ENCODE measurements at places on chromosomes 1 and 21. TPM values are rescaled to one million over a fixed set of nuclear protein-coding genes. Genes with fewer than 3 reads are reported as not detected.
A peak's percentile ranks its signal among the peaks of the same experiment; 100 is the strongest.

Gene OR2L5
- not detected for total RNA-seq

Gene ADAMTS5
- 0.40 TPM for total RNA-seq

Gene BCL2L15
- total RNA-seq, result 0.84 TPM

Gene ZNF695
- total RNA-seq, result 21.8 TPM

Gene PLA2G2C
- total RNA-seq, result not detected

Gene ZNF683
- not detected for total RNA-seq

Gene TSSK3
- 2.2 TPM for total RNA-seq

Gene NR1I3
- total RNA-seq, result not detected

Gene EFNA1
- 0.50 TPM for total RNA-seq

DNA sequence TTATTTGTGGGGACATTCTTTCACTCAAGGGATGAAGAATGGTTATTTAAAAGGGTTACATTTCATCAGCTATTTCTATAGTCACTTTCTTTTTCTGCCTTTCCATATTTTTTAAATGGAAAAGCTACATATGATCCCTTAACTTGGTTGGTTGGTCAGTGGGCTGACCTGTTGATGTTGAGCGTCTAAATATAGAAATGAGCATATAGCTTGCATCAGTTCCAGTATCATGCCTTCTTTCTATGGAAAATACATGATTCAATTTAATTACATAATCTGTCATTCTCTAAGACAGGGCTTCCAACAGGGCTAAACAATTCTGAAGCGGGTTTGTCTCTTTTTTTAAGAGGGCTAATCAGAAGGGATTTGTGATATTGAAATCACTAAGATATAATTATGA lies 40.6 kb downstream of the TYW3 start:
- DNase-seq, result no peak

DNA sequence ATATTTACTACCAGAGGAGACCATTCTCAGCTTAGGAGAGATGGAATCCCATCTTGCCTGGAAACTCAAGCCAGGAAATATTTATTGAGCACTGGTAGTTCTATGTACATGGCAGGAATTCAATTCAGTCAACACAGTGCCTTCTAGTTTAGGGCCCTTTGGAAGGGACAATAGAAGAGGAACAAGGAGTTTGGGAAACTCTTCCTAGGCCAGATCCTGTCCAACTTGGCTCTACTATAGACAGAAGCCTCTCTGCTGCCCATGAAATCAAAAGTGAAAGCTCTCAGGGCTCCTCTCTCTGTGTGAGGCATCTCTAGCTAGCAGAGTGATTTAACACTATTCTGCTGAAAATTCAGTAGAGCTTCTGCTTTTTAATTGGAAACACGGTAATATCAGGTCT lies 244.6 kb upstream of the MAP1LC3C start:
- no peak for DNase-seq

DNA sequence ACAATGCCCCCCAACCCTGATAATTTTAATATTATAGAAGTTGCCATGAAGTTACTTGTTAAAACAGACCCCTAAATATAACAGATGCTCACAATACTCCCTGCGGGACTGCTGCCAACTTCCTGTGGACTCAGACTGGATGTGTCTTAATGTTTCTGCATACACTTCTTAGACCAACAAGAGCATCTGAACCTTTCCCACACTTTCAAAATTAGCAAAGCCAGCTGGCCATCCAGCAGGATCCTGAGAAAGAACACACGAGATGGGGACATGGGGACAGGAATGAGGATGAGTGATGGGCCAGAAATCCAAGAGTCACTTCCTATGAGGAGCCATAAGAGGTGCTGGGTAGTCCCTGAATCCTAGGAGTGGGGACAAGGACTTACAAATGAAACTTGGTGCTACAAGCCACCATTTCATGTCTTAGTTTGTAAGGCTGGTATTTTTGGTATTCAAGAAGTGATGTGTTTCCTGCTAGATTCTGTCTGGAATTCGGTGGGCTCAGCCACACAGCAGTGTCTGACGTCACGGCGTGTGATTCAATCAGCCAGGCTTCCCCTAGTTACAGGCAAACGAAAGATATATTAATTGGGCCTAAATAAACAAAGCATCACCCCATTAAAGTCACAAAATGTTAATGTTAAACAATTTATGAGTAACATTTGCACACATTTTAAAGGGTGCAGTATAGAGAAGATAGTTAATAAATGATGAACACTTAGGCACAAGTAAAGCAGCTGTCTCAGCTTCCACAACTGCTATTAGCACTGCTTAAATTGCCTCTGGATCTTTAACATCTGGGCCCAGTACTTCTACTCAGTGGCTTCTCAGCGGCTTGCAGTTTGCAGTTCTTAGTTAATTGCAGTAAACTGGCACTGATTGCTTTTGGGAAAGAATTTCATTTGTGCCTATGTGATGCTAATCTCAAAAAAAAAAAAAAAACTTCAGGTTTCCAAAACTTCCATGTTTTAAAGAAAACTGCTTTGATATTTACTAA lies 41.2 kb upstream of the RGS8 start:
- no peak for DNase-seq

GRCh38 chr1:43241413-43241836 lies 28.4 kb upstream of the TMEM125 start:
- DNase-seq, result no peak

DNA sequence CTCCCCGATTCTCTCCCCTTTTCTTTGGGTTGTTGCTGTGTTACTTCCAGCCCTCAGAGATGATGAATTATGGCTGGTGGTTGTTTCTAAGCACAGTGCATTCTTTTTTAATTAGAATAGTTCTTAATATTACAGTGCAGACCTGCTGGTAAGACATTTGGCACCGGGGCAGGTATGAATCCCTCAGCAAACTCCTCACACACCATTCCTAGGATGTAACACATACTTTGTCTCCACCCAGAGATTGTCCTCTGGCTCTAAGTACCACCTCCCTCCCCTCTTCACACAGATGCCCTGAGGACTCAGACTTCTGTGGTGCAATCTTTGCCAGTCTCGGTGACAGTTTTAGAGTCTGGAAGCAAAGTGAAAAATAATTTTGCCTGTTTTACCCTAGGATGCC lies 143.1 kb downstream of the HLX start:
- DNase-seq, result no peak

GRCh38 chr1:1071486-1072298 lies 2.4 kb downstream of the RNF223 start:
- no peak for DNase-seq

- DNase-seq, result no peak
Measured at GRCh38 chr21:33897739-33898138, 17.9 kb downstream of the ATP5PO start.

- DNase-seq, result no peak
Measured at GRCh38 chr21:46394595-46395104, 64.0 kb upstream of the DIP2A start.

GRCh38 chr1:905811-906599 lies 17.7 kb upstream of the SAMD11 start:
- DNase-seq, result no peak

DNA sequence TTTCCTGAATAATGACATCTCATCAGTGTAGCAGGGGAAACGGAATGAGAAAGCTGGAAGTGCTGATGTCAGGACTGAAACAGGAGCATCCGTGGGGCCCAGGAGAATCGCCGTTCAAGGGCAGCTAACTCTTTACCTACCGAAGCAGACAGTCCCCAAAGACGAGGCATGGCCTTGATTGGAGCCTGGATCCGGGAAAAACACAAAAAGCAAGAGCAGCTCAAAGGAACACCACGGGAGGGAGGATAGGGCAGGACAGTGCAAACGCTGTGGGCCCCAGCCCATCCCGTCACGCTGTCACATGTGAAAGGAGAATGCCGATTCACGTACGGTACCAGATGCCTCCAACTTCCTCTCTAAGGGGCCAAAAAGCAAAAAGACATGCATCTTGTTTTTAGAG lies 34.9 kb downstream of the WNT9A start:
- DNase-seq, result no peak

GRCh38 chr1:201933840-201934430 lies 12.4 kb downstream of the LMOD1 start:
- no peak for DNase-seq

- DNase-seq, result peak; percentile 30
Measured at GRCh38 chr1:216750031-216750627, 26.9 kb upstream of the ESRRG start.

- no peak for DNase-seq
Measured at GRCh38 chr1:221696027-221696426, 45.9 kb downstream of the DUSP10 start.

- no peak for DNase-seq
Measured at GRCh38 chr1:168572633-168573032, 3.8 kb upstream of the XCL1 start.
